Thyroid gland (tissue), 4 donors: ENCODE measurements at places on chromosomes 2 and 18. TPM values are rescaled to one million over a fixed set of nuclear protein-coding genes. Genes with fewer than 3 reads are reported as not detected.

The KIAA2012 gene
- not detected for total RNA-seq

The TFCP2L1 gene
- total RNA-seq: 114 TPM

The SELENOI gene
- total RNA-seq: 31.2 TPM

GRCh38 chr2:203897544-203897943 is 30.0 kb downstream of the CTLA4 start:
- no peaks in the 10 kb centered on the region for H3K4me1 ChIP-seq
- H3K27ac ChIP-seq: no peak overlapping the region
- DNase-seq: no peak
- H3K36me3 ChIP-seq: no peaks in the 10 kb centered on the region
- H3K4me3 ChIP-seq: no peak overlapping the region

The ACTG2 gene
- total RNA-seq: 3.1 TPM

GRCh38 chr18:51651761-51652160 is 454.3 kb upstream of the MEX3C start:
- H3K27ac ChIP-seq: no peak overlapping the region
- H3K36me3 ChIP-seq: no peaks in the 10 kb centered on the region
- no peaks in the 10 kb centered on the region for H3K4me1 ChIP-seq
- H3K4me3 ChIP-seq: no peak overlapping the region

GRCh38 chr2:45134014-45134413 is 124.8 kb upstream of the SIX2 start:
- no peaks in the 10 kb centered on the region for H3K4me1 ChIP-seq
- no peak for DNase-seq

- no peaks in the 10 kb centered on the region for H3K4me1 ChIP-seq
- H3K4me3 ChIP-seq: no peak overlapping the region
- H3K27ac ChIP-seq: no peak overlapping the region
- no peaks in the 10 kb centered on the region for H3K36me3 ChIP-seq
Observed at GRCh38 chr2:126837966-126838715, 60.5 kb upstream of the TEX51 start.

DNA sequence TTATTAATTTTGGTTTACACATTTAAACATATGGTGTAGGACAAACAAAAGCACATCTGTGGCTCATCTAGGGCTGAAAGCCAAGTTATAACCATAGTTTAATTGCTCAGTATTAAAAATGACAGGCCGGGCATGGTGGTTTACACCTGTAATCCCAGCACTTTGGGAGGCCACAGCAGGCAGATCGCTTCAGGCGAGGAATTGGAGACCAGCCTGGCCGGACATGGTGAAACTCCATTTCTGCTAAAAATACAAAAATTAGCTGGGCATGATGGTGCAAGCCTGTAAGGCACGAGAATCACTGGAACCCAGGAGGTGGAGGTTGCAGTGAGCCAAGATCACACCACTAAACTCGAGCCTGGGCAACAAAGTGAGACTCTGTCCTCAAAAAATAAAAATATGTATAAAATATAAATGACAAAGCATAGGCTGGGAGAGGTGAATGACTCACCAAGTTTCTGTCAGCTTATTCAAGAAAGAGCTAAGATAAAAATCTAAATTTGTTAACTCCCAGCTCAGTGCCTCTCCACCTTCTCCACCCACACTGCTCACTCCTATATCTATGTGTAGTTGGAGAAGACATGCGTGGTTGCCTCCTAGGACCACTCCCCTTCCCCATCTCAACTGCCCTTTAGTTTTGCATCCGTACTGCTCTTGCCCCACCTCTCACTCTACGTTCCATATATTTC is 79.2 kb upstream of the PID1 start:
- H3K27ac ChIP-seq: no peak overlapping the region
- H3K4me3 ChIP-seq: no peak overlapping the region

DNA sequence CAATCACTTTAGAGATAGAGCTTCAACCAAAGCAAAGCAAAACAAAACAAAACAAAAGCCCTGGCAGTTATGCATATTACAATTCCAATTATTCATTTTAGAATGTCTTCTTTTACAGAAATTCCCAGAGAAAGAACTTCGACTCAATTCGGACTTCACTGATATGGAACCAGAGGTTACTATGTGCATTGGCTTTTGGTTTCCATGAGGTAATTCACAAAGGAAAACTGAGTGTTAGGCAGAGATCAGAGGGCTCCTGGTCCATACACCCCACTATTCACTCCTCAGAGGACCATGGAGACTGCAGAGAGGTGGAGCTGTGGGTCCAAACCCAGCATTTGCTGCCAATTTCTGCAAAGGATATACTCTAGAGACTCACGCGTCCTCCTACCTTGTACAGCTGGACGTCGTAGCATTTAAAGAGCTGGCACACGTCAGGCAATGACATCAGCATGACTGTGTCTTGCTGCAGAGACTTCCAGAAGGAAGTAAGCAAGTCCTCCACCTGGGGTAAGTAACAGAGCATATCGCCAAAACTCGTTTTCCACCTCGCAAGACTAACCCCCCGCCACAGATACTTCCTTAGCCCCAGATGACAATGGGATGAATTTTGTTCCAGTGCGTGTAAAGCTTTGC is 31.3 kb upstream of the CREG2 start:
- no peaks in the 10 kb centered on the region for H3K36me3 ChIP-seq
- H3K27ac ChIP-seq: no peak overlapping the region
- no peak for DNase-seq
- H3K4me3 ChIP-seq: no peak overlapping the region
- no peaks in the 10 kb centered on the region for H3K27me3 ChIP-seq

- no peak overlapping the region for H3K4me3 ChIP-seq
- H3K36me3 ChIP-seq: no peaks in the 10 kb centered on the region
- no peaks in the 10 kb centered on the region for H3K27me3 ChIP-seq
- H3K4me1 ChIP-seq: no peaks in the 10 kb centered on the region
- H3K27ac ChIP-seq: no peak overlapping the region
Observed at GRCh38 chr18:40926679-40927078, 1028.4 kb upstream of the PIK3C3 start.

The LINC00305 gene
- total RNA-seq: not detected

GRCh38 chr18:72128649-72129048 is 415.5 kb downstream of the CBLN2 start:
- no peak overlapping the region for H3K27ac ChIP-seq

The RAB6D gene
- total RNA-seq: not detected

The ADRA2B gene
- total RNA-seq: 1.3 TPM

DNA sequence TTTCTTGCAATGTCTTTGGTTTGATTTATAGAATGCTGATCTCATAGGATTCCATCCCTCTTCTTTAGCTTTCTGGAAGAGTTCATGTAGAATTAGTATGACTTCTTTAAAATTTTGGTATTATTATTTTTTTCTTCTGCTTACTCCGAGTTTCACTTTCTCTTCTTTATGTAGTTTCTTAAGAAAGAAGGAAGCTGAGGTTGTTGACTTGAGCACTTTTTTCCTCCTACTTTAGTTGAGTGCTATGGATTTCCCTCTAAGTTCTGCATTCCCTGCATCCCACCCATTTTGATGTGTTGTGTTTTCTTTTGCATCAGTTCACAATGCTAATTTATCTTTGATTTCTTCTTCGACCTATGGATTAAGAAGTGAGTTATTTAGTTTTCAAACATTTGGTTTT is 78.9 kb upstream of the SPRED2 start:
- H3K27ac ChIP-seq: no peak overlapping the region
- no peak overlapping the region for H3K4me3 ChIP-seq
- no peak for DNase-seq
- no peaks in the 10 kb centered on the region for H3K4me1 ChIP-seq

DNA sequence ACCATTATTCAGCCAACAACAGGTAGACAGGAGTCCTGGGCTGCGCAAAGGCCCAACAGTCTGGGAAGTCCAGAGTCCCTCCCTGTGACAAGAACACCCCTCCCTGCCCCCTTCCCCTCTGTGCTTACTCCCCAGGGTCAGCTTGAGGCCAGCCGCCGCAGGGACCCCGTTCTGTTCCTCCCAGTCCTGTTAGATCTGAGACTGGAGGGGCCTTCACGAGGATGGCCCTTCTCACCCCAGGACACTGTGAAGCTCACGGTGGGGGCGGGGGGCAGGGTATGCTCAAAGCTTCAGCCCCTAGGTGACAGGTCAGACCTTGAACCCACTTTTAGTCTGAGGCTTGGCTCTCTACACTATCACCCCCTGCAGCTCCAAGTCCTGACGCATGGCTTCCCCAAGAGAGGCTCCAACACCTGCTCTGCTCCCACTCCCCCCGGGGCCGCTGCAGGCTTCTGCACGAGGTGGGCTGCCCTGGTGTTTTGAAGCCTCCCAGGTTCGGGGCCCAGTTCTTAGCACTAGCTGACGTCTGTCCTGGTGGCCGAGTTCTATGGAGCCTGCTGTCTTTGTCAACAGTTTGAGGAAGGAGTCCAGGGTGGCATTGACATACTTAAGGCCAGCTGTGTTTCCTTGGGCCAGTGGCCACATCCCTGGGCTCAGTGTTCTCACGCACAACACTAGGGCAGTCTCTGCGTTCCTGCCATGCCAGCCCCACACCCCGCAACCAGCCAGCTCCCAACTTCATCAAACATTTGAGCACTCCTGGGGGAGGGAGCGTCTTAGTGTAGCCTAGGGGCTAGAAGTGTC is 37.2 kb upstream of the HPCAL1 start:
- no peak overlapping the region for H3K4me3 ChIP-seq
- no peaks in the 10 kb centered on the region for H3K36me3 ChIP-seq
- H3K27me3 ChIP-seq: no peaks in the 10 kb centered on the region
- H3K27ac ChIP-seq: no peak overlapping the region
- DNase-seq: no peak
- H3K4me1 ChIP-seq: no peaks in the 10 kb centered on the region

The NEMP2 gene
- total RNA-seq: 8.2 TPM

DNA sequence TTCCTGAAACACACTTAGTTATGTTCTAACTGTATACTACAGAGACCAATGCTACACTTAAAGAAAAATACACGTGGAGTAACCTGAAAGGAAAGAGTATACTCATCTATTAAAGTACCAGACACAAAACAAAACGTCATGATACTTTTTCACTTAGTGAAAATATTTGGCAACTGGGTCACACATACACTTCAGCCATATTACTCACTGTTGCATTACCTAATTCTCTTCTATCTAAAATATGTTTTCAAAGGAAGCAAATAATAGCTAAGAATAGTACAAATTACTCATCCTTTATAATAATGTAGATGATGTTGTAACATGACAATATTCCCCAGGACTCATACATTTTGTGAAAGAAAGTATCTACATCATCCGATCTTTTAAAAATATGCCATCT is 76.5 kb upstream of the EPB41L3 start:
- H3K36me3 ChIP-seq: no peaks in the 10 kb centered on the region
- no peak overlapping the region for H3K4me3 ChIP-seq
- H3K27ac ChIP-seq: no peak overlapping the region
- H3K27me3 ChIP-seq: no peaks in the 10 kb centered on the region
- no peak for DNase-seq
- H3K4me1 ChIP-seq: peaks cover 3% of the 10 kb centered on the region

The PIEZO2 gene
- total RNA-seq: 5.8 TPM

The SERPINB3 gene
- not detected for total RNA-seq

- DNase-seq: no peak
- no peaks in the 10 kb centered on the region for H3K36me3 ChIP-seq
- H3K27me3 ChIP-seq: no peaks in the 10 kb centered on the region
- H3K4me3 ChIP-seq: no peak overlapping the region
Observed at GRCh38 chr2:149799013-149799705, 211.6 kb upstream of the MMADHC start.

DNA sequence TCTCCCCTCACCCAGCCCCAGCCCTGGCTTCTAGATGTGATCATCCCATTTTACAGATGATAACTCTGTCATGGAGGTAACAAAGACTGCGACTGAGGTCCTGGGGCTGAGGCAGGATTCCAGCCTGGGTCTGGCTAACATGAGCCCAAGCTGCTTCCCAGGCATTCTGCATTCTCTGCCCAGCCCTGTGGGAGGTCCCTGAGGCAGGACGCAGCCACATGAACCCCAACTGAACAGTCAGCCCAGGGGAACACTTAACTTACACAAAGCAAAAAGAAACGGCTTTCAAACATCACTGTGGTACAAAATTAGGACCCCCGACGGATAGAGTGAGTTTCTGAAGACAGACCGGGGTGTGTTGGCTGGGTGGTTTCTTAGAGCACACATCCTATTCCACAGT is 135.3 kb downstream of the ACKR3 start:
- H3K4me1 ChIP-seq: peaks cover 7% of the 10 kb centered on the region
- H3K27ac ChIP-seq: no peak overlapping the region
- H3K36me3 ChIP-seq: no peaks in the 10 kb centered on the region
- H3K4me3 ChIP-seq: no peak overlapping the region
- no peak for DNase-seq

The XIRP2 gene
- total RNA-seq: 0.13 TPM
